Body of pancreas (tissue), 4 donors: ENCODE measurements at places on chromosomes 11 and 22. TPM values are rescaled to one million over a fixed set of nuclear protein-coding genes. Genes with fewer than 3 reads are reported as not detected.
A peak's percentile ranks its signal among the peaks of the same experiment; 100 is the strongest.

DNA sequence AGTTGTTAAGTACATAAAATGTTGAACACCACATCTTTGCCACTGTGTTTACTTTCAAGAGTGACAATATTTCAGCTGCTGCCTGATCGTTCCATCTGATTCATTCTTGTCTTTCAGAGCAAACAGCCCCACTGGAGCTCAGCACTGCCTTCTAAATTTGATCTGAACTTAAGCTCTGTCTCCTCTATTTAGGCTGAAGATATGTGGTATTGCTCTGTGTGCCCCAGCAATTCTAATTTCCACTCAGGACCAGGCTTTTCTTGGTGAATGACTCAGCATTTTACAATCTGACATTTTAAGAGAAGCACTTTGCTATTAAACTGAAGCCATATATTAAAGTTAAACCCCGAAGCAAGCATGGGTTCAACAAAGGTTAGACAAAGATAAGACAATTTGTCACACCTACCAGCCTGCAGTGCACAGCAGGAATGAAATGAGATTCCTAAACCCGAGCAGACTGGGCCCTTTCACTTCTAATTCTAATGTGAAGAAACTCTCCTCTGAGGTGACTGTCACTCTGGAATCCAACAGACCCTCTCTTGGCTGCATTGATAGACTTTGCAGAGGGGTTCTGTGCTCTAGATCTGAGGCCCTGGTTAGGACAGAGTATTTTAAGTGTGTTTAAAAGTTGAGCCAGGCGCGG is 41.7 kb upstream of the PLET1 start:
- DNase-seq, result no peak

- no peak for DNase-seq
Measured at GRCh38 chr22:46812788-46813187, 50.3 kb downstream of the TBC1D22A start.

- no peak for DNase-seq
Measured at GRCh38 chr11:36450110-36450572, 59.9 kb downstream of the TRAF6 start.

GRCh38 chr11:86812981-86813380 is 12.6 kb downstream of the PRSS23 start:
- DNase-seq, result no peak

DNA sequence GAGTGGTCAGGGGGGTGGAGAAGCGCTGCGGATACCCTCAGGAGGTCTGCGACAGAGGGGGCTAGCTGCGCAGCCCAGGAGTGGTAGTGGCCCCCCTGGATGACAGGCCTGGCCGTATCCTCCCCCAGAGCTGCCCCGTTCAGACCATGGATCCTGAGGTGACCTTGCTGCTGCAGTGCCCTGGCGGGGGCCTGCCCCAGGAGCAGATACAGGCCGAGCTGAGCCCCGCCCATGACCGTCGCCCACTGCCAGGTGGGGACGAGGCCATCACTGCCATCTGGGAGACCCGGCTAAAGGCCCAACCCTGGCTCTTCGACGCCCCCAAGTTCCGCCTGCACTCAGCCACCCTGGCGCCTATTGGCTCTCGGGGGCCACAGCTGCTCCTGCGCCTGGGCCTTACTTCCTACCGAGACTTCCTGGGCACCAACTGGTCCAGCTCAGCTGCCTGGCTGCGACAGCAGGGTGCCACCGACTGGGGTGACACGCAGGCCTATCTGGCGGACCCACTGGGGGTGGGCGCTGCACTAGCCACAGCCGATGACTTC is 505 bp downstream of the NUDT22 start:
- peak; percentile 76 for DNase-seq

GRCh38 chr11:6538945-6539344 is 41.9 kb downstream of the DNHD1 start:
- DNase-seq, result no peak

GRCh38 chr11:67644042-67644441 is 4.5 kb upstream of the TBX10 start:
- no peak for DNase-seq

TRPM5 gene
- under 0.01 TPM for total RNA-seq

FXYD6 gene
- total RNA-seq, result 16.8 TPM

ARVCF gene
- 150 TPM for total RNA-seq
